Dorsolateral prefrontal cortex (tissue), 122 donors: ENCODE measurements at places on chromosomes 5 and 9.
A peak's percentile ranks its signal among the peaks of the same experiment; 100 is the strongest.

DNA sequence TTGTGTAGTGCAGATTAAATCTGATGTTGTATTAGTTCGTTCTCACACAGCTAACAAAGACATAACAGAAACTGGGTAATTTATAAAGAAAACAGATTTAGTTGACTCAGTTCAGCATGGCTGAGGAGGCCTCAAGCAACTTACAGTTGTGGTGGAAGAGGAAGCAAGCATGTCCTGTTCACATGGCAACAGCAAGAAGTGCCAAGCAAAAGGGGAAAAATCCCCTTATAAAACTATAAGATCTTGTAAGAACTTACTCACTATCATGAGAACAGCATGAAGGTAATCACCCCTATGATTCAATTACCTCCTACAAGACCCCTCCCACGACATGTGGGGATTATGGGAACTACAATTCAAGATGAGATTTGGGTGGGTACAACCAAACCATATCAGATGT lies 238.6 kb upstream of the PRR16 start:
- no peak for DNase-seq

DNA sequence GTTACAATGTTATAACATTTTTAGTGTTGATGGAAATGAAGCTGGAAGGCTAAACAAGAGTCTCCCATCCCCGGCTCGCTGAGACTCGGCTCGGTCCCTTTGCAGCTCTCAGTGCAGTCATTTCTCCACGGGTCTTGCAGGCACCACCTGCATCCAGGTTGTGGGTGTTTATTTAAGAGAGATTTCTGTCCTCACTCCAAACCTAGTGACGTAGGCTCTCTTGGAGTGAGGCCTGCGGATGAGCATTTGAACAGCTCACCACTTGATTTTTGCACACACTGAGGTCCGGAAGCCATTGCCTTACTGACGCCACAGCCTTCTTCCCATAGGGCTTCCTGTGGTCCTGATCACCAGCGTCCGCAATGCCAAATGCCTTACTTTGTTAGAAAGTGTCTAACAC lies 197.7 kb upstream of the OTULINL start:
- no peak for DNase-seq

- no peak for DNase-seq
These were observed 75.4 kb downstream of the GRIA1 start for GRCh38 chr5:153565822-153566221.

DNA sequence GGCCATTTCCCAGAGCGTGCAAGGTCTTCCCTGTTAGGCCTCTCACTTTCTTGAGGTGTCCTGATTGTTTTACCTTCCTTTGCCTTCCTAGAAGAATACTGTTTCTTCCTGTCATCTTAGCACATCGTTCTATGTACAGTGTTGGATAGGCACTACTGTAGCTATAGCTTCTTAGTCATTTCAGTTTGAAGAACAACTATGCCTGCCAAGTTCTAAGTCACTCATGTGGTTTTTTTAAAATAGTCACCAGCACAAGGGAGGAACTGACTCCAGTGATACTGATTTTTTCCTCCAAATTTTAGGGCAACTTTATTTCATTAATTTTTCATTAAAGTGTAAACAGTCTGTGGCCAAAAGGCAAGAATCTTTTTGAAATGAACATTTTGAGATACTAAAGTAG lies 122.4 kb upstream of the NR5A1 start:
- no peak for DNase-seq

DNA sequence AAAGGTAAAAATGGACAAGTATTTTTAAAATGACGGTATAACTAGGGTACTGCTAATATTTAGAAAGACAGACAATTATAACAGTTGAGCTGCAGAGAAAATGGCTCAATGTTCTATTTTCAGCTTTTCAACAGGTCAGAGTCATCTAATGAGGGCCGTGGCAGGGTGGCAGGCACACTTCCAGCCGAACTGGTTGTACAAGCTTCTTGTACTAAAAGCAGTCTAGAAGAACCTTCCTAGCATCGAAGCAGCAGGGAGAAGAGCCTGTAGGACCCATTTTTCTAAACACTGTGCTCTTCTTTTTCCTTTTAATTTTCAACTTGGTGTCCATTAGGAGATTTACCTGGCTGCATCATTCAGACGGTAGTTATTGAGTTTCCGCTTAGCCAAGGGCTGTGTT lies 85.6 kb downstream of the SLC28A3 start:
- peak; percentile 38 for DNase-seq

DNA sequence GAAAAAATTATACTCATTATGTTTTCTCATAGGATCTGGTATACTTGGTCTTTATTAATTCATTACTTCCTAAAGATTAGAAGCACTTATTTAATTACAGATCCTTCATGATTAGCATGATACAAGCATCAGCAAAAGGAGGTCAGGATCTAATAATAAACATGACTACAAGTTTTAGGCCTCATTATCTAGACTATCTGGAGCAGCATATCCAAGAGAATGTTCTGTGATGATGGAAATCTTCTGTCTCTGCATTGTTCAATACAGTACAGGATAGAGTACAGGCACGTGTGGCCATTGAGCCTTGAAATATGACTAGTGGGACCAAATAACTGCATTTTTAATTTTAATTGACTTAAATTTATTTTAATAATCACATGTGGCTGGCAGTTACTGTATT lies 21.2 kb downstream of the SETX start:
- DNase-seq = no peak

GRCh38 chr9:132216861-132217619 lies 55.2 kb downstream of the NTNG2 start:
- no peak for DNase-seq

GRCh38 chr5:146426853-146427618 lies 20.1 kb upstream of the TCERG1 start:
- DNase-seq = no peak

DNA sequence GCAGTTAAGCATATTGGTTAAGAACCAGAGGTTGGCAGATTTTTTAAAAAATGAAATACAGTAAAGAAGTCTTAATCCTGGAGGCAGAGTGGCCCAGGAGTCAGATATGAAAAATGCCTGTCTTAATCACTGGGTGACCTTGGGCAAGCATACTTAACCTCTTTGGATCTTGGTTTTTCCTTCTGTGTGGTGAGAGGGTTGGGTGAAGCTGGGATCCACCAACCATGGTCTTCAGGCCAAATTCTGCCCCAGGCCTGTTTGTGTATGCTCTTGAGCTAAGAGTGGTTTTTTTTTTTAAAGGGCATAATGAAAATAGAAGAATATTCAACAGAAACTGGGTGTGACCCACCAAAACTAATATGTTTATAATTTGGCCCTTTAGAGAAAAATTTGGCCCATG lies 20.0 kb upstream of the TEX48 start:
- no peak for DNase-seq

- no peak for DNase-seq
These were observed 119.5 kb upstream of the MTAP start for GRCh38 chr9:21682981-21683380.

- no peak for DNase-seq
These were observed 113.6 kb downstream of the IRX1 start for GRCh38 chr5:3709068-3709716.

DNA sequence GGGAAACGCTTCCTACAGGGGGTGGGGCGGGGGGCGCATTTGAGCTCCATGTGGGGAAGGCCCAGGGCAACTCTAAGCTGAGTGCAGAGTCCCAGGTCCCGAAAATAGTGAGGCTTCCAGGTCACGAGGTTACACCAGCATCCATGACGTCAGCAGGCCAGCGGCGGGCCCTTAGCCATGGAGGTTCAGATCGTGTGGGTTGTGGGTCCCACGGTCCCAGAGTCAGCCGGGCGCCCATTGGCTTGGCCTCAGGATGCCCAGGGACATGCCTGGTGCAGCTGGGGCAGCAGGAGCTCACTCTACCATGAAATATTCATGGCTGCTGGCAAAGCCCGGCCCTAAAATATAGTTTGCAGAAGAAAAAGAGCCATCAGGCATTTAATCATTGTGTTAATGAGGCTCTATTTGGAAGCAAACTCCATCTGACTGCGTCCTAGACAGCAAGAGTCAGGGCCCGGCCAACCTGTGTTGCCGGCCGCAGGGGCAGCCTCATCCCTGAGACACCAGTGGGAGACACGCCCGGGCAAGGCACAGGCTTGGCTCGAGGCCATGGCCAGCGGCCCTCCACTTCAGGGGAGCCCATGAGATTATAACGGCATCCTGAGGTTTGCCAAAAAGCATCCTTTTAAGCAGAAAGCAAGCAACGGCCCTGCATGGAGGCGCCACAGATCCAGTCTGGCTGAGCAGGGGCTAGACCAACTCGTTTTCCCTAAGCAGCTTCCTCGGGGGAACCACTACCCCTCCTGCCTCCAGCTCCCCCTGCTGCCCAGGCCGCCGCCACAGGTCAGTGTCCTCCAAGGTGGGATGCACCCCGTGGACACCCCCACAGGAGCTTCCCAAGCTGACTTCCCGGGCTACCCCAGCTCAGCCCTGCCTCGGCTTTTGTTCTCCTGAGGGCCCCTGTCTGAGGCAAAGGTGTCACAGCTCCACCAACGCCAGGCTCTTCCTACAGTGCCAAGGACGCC lies 108.9 kb upstream of the PPP1R26 start:
- no peak for DNase-seq

DNA sequence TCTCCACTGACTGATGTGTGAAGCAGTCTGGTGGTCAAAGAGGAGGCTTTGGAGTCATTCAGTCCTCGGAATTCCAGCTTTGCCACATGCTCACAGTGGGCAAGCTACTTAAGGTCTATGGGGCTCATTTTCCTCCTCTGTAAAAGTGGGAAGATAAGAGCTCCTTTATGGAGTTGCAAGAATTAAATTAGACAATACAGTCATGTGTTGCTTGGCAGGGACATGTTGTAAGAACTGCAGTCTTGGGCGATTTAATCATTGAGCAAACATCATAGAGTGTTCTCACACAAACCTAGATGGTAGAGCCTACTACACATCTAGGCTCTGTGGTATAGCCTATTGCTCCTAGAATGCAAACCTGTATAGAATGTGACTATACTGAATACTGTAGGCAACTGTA lies 253.9 kb downstream of the SH3GL2 start:
- no peak for DNase-seq

GRCh38 chr5:173963867-173964441 lies 25.0 kb upstream of the C5orf47 start:
- DNase-seq = peak; percentile 59

GRCh38 chr9:79208791-79209396 lies 362.9 kb upstream of the TLE4 start:
- DNase-seq = no peak

DNA sequence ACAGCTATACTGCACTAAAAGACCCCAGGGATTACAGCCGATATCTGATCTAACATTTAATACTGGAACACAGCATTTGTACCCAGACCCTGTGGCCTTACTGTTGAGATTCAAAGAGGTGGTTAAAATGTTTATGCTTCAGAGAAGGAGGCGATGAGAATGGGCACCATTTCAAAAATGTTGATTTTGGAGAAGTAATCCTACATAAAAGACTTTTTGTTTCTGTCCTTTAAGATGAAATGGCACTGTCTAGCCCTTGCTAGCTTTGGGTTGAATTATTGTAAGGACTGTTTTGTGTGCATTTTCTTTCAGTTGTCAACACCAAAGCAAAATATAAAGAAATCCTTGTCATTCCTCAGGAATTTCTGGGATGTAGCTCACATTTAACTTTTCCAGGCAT lies 288.5 kb upstream of the ANKH start:
- DNase-seq = no peak

- peak; percentile 97 for DNase-seq
These were observed at the start of gene TRMO for GRCh38 chr9:97921959-97922724. TSS of gene TRMO (minus strand) at chr9:97922500. CDS start at chr9:97922493, 7 bp downstream.

DNA sequence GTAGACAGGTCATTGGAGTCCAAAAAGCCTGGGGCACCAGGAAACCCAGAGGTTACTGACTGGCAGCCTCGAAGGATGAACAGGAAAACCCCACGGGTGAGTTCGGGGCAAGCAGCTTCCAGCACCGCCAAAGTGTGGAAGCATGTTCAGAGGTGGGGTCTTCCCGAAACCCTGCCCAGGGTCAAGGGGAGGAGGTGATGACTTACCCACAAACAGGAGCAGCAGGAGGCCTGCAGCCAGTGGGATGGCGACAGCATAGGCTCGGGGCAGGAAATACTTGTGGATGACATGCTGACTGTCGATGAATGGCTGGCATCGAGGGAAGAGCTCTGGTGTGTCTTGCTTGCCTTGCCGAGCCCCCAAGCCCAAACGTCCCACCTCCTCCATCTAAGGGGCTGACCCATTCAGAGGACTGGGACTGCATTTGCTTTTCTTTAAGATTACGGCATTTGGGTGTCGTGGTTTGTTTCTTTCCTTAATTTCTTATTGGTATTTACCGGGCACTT lies 1.3 kb downstream of the DPM2 start:
- DNase-seq = no peak

- DNase-seq = no peak
These were observed 92.4 kb downstream of the ARL15 start for GRCh38 chr5:54217826-54218503.

DNA sequence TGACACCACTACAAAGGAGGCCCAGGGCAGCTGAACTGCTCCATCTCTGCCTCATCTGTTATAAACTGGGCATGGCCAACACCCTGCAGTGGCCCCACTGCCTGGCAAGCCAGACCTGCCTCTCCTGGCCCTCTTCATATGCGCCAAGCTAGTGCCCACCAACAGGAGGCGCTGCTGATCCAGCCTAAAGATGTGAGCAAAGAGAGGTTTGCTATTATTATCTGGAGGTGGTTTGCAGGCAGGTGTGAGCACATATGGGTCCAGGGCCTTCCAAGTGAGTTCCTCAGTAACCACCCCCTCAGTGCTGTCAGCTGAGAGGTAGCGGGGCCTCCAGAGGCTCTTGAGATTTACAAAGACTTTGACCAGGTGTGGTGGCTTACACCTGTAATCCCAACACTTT lies 232.2 kb downstream of the SYK start:
- no peak for DNase-seq

- no peak for DNase-seq
These were observed 101.1 kb downstream of the TMEM215 start for GRCh38 chr9:32884482-32884881.

DNA sequence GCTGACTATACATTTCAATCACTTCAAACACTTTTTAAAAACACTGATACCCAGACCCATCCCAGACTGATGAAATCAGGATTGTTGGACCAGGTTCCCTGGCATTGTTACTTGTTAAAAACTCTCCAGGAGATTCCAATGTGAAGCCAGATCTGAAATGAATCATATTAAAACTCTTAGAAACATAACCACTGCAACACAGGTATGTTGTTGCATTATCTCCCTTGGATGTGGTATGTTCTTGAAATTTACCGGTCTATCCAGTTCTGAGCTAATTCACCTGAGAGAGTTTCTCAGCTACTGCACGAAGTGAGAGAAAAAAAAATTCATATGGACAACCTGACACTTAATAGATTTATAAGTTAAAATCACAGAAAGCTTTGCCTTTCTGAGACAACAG lies 21.8 kb downstream of the MEF2C start:
- DNase-seq = no peak
